ENCODE measurements at places on chromosomes 2 and 18.

DNA sequence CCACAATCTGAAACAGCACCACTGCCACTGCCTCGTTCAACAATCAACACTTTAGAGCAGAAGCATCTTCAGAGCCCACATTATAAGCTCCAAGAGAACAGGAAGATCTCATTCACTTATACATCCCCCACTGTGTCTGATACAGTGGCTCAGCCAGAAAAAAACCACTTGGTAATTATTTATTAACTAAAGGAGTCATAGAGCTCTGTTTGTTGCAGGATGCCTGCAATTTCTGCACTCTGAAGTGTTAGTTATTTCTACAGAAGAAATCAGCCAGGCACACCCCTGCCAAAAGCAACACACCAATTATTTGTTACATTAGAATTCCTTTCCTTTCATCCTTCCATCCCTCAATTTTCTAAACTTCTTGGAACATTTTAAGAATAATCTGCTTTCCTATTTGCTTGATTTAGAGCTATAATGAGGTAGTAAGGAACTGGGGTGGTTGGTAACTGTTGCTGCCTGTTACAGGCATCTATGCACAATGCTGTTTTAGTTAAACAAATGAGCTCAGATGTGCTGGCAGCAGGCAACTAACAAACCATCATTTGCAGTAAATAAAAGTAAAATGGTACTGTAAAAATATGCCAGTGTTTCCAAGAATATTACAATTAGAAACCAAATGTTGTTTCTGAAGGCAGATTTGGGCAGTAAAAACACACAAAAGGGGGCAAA is 59.9 kb downstream of the DYM start:
- no peak for DNase-seq

DNA sequence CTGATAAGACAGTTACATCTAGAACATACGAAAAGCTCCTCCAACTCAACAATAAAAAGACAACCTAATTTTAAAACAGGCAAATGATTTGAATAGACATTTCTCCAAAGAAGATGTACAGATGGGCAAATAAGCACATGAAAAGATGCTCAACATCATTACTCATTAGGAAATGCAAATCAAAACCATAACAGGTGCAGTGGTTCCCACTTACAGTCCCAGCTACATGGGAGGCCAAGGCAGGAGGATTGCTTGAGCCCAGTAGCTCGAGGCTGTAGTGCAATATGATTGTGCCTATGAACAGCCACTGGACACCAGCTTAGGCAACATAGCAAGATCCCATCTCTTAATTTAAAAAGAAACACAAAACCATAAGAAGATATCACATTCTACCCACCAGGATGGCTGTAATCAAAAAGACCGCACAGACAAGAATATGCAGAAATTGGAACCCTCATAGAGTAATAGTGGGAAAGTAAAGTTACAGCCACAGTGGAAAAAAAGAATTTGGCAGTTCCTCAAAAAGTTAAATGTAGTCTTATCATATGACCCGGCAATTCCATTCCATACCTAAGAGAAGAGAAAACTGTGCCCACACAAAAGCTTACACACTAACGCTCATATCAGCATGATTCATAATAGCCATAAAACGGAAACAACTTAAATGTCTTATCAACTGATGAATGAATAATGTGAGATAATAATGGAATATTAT is 30.5 kb upstream of the ARMC9 start:
- DNase-seq, result no peak

GRCh38 chr2:21890041-21890440 is 766.3 kb downstream of the TDRD15 start:
- no peak for DNase-seq

- no peak for DNase-seq
Measured at GRCh38 chr2:152492131-152492530, 157.2 kb downstream of the FMNL2 start.

- no peak for DNase-seq
Measured at GRCh38 chr18:68725346-68725745, 10.4 kb upstream of the TMX3 start.

GRCh38 chr2:158837645-158838044 is 42.5 kb downstream of the DAPL1 start:
- DNase-seq, result no peak

Data from epithelial cell of esophagus (primary cell).